ENCODE measurements at places on chromosomes 11 and 22. TPM values are rescaled to one million over a fixed set of nuclear protein-coding genes. Genes with fewer than 3 reads are reported as not detected.

Gene P2RY6
- 9.9 TPM for total RNA-seq

Gene GSTT2B
- 21.4 TPM for total RNA-seq

Gene SNX15
- 27.0 TPM for total RNA-seq

Gene MIOX
- 0.12 TPM for total RNA-seq

Gene MUC15
- total RNA-seq = 21.5 TPM

Gene CTR9
- 21.1 TPM for total RNA-seq

DNA sequence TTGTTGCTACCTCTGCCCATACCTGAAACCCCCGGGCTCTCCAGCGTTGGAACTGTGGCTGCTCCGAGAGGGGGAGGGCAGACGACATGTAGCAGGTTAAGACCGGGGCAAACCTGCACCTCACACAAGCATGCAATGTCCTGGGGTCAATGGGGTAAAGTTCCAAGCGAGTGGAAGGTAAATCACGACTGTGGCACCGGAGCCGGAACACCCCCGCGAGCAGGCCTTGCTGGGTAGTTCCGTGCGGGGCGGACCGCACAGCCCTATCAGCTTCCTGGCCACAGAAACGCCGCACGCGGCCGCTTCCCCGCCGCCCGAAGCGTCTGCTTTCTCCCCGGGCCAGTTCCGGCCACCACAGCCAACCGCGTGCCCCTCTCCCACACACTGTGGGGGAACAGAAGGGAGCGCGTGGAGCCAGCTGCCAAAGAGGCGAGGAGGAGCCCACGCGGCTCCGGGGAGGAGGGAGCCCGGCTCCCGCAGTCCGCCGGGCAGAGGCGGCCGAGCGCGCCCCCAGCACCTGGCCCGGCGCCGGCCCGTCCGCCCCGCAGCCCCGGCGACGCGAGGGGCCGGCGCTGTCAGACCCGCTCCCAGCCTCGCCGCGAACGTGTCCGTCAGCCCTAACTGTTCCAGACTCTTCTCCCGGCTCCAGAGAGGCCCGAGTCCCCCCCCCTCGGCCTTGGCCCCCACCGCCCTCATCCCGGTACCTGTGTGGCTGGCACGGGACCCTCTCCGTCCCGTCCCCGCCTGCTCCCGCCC lies 1.6 kb downstream of the SPTBN2 start:
- DNase-seq = peak; percentile 19

- no peak for DNase-seq
Measured at GRCh38 chr11:3853899-3854659, 1.4 kb upstream of the STIM1 start.

- peak; percentile 8 for DNase-seq
Measured at GRCh38 chr11:104164028-104164520, at the start of gene PDGFD. Gene PDGFD (minus strand): TSS chr11:104164147.

DNA sequence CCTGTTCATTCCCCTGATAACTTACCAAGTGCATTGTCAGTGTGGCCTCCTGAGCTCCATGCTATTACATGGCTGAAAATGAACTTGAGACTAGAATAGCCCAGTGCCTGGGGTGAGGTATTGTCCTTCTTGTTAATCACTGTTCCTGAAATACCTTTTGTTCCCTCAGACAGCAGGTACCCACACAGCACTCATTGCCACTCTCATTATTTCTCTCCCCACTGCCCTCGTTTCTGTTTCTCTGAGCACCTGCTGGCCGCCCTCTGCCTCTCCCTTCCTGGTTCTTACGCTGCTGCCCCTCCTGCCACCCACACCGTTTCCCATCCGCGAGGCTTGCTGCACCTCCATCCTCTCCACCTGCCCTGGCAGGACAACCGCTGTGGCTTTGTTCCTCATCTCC lies 36.9 kb upstream of the RAB1B start:
- DNase-seq = no peak

GRCh38 chr11:7589861-7590260 lies 76.1 kb downstream of the PPFIBP2 start:
- no peak for DNase-seq

DNA sequence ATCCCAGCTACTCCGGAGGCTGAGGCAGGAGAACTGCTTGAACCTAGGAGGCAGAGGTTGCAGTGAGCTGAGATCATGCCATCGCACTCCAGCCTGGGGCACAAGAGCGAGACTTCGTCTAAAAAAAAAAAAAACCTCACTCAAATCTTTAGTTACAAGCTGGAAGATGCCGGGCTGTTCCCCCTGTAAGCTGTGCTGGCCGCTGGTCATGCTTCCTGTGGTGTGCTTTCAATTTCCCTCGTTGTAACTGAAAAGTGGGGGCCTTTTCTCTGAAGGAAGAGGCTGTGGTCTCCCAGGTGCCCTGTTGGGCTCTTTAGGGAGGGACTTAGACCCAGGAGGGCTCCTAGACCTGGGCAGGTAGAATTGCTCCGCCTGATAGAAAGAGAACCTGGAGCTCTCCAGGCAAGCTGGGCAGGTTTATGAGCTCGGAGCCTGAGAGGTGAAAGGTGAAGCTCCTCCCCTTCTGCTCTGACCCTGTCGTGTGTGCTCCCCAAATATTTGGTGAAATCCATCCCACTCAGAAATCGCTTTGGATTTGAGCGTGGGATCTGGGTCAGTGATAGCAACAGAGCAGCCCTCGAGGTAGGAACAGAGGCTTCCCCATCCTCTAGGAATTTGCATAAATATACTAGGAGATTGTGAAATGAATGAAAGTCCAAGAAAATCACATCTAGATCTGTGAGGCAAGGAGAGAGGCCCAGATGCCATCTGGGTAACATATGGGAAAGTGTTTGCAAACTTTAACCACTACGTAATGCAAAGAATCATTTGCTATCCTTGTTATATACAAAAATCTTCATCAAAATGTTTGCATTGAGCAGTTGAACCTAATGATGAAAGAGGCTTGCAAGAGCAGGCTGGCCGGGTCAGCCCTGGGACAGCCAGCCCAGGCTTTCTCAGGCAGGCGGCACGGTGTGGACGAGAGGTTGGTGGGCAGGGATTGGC lies 154.3 kb downstream of the FBXO7 start:
- peak; percentile 52 for DNase-seq

DNA sequence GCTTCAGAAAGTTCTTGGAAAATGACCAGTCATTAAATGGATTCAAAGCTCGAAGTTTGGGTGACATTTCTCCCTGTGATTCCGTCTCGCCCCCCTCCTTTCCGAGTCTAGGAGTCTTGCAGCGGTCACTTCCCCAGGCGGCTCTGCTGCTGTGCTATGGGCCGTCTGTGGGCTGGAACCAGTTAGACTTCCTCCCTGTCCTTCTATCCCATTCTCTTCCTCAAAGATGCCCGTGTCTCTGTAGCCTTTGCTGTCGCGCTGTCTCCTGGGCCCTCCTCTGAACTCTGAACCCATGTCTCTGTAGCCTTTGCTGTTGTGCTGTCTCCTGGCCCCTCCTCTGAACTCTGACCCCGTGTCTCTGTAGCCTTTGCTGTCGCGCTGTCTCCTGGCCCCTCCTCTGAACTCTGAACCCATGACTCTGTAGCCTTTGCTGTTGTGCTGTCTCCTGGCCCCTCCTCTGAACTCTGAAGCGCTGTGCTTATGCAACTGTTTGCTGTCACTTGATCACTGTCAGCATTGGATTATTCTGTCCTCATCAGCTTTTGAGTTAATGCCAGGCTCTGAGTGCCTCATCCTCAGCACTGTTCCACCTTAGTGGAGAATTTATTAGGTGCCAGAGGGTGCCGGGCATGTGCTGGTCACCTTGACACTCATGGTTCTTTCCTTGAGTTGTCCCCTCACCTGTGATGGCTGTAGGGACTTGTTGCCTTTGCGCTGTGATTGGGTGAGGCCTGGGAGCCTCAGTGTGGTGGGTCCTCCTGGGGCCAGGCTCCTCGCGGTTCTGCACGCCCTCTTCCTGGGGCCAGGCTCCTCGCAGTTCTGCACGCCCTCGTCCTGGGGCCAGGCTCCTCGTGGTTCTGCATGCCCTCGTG lies 173.3 kb downstream of the TBC1D22A start:
- DNase-seq = no peak

- DNase-seq = no peak
Measured at GRCh38 chr11:118007040-118007439, 20.8 kb downstream of the IL10RA start.

- no peak for DNase-seq
Measured at GRCh38 chr22:50198624-50199017, 2.2 kb upstream of the SELENOO start.

DNA sequence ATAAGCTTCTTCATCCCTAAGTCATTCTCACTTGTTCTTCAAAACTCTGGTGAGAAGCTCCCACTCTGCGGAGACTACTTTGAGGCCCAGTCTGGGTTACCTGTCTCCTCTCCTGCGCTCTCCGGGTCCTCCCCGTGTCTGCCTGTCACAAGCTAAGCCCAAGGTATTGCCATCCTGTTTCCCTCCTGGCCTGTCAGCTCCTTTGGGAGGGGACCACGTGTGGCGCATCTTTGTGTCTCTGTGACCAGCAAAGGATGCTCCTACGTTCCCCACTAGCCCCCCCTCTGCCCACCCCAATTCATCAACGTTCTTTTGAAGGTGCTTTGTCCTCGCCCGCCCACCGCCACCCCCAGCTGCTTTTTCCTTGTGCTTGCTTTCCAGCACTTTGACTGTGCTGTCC lies 31.8 kb upstream of the FBLN1 start:
- no peak for DNase-seq

DNA sequence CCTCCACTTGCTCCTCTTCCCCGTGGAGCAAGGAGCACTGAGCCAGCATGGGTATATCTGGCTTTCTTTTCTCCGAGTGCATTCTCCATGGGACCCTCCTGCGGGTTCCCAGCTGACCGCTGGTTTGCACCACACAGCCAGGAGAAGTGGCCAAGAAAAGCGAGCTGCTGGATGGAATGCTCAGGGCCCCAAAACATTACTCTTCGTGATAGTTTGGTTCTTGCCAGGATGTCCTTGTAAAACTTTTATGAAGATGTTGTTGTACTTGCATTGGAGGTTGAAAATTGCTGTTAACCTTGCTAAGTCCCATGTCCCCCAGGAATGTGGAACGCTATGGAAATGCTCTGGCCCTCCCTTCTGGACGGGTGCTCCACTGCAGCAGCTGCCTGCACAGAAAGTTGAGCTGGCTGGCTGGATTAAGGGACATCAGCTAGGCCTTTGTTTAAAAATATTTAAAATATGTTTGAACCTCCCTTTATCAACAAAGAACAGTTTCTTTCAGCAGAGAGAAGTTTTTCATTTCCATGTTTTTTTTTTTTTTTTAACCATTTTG lies 68.7 kb downstream of the ZNRF3 start:
- no peak for DNase-seq

DNA sequence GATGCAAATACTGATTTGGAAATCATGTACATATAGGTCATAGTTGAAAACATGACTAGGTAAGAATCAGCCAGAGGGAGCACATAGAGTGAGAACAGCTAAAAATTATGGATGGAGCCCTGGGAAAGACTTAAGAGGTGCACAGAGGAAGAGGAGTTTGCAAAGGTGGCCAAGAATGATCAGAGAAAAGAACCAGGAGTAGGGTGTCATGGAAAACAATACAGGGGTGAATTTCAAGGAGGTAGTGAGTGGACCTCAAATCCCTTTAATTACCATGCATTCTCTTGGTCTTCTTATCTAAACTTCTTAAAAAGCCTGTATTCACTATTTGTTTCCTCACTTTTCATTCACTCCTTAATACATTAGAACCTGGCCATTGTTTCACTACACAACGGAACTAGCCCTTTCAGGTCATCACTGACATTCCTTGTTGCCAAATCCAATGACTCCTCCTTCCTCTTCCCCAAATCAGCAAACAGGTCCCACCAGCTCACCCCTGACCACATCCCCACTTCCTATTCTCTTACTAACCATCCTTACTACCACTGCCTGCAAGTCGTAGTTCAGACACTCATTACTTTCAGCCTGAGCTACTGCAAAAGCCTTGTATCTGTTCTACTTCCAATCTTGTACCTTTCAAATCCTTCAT lies 22.6 kb downstream of the BUD13 start:
- no peak for DNase-seq

GRCh38 chr11:61071208-61071681 lies 31.0 kb upstream of the CD5 start:
- no peak for DNase-seq

All from RPMI7951 (cell line).